Stimulated activated naive CD8-positive, alpha-beta T cell treated with anti-CD3 and anti-CD28 coated beads, Interleukin-15, Interleukin-2, amounts not matched to agents 100 U/mL and 50 U/mL, for 24 hours (primary cell): ENCODE measurements at places on chromosomes 12 and 14.

- no peak for DNase-seq
These were observed 2.6 kb downstream of the LMO3 start for GRCh38 chr12:16603260-16603915.

- DNase-seq: no peak
These were observed 23.3 kb downstream of the ZFYVE21 start for GRCh38 chr14:103738701-103739451.

DNA sequence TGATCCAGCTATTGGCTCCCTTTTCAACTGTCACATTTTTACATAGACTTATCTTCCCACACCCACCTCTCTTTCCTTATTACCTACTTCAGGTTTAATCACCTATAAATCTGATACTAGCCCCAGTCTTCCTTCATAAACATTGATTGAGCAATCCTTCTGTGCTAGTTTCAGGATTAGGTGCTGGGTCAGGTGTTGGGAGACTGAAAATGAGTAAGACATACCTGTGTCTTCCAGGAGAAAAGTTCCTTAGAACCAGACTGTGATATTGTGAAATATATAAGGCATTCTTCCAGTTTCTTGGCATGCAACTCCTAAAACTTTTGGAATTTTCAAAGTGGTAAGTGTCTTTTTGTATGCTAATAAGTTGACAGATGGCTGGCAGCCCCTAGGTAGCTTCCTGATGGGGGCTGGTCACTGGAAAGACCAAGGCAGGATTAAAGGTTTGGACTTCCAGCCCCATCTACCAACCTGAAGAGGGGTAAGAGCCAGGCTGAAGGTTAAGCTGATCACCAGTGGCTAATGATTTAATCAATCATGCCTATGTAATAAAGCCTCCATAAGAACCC lies 4.6 kb downstream of the ANO6 start:
- DNase-seq: no peak

DNA sequence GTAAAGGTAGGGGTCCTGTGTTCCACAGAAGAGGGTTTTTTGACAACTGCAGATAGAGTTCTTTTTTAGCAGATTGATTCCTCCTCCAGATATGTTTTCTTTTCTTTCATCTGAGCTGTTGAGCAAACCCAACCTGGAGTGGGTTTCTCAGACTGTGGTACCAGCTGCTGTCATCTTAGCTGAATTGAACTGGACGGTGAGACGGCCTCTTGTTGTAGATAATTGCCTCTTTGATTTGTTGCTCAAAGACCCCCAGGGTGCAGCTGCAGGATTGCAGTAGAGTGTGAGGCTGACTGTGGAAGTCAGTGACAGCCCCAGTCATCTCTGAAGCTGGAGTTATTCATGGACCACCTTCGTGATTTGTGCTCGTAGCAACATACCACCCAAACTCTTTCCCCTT lies 317.7 kb downstream of the AACS start:
- DNase-seq: no peak

- DNase-seq: no peak
These were observed 28.1 kb downstream of the BLTP3B start for GRCh38 chr12:100114574-100114973.
